ENCODE measurements at places on chromosomes 16 and 17. TPM values are rescaled to one million over a fixed set of nuclear protein-coding genes. Genes with fewer than 3 reads are reported as not detected.

DNA sequence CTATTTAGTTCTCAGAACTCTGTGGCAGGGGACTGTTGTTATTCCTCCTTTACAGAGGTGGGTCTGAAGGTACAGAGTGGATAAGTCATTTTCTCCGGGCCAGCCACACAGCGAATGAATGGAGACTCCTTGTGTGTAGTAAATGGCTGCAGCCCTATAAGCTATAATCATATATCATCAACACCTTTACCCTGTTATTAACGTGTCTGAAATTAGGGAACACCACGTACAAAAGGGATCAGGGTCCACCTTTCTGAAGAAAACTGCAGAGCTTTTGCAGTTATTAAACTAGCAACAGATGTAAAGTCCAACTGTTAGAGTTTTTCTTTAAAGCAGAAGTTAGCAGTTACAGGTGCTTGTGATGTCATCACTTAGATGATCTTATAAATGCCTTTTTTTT lies 696.7 kb downstream of the MAF start:
- DNase-seq = no peak

DNA sequence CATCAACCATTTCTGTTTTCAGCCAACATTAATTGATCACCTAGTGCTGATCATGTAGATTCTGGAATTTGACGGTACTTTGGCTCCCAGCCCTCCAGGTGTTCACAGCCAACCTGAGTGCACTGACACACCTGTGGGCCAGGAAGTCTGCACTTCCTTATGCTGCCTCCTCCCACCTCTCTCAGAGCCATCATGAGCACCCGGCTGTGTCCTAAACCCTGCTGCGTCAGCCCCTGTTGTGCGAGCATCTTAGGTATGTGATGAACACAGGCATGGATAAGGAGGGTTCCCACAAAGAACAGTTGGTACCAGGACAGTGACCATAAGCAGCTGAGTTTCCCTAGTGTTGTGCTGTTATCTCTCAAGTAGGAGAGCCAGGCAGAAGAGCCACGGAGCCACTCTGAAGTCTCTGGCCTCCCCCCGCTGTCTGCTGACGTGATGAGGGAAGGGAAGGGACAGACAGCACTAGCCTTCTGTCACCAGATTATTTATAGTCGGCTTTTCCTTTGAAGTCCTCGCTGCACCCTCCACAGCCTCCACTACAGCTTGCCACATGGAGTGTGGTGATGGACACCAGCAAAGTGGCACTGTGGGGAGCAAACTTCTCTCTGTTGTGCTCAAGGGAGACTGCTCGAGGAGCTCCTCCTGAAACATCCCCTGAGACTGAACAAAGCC lies 162.8 kb upstream of the ANKFN1 start:
- DNase-seq = no peak

The FBXW10 gene
- not detected for total RNA-seq

The RAB37 gene
- not detected for total RNA-seq

The RGS11 gene
- not detected for total RNA-seq

DNA sequence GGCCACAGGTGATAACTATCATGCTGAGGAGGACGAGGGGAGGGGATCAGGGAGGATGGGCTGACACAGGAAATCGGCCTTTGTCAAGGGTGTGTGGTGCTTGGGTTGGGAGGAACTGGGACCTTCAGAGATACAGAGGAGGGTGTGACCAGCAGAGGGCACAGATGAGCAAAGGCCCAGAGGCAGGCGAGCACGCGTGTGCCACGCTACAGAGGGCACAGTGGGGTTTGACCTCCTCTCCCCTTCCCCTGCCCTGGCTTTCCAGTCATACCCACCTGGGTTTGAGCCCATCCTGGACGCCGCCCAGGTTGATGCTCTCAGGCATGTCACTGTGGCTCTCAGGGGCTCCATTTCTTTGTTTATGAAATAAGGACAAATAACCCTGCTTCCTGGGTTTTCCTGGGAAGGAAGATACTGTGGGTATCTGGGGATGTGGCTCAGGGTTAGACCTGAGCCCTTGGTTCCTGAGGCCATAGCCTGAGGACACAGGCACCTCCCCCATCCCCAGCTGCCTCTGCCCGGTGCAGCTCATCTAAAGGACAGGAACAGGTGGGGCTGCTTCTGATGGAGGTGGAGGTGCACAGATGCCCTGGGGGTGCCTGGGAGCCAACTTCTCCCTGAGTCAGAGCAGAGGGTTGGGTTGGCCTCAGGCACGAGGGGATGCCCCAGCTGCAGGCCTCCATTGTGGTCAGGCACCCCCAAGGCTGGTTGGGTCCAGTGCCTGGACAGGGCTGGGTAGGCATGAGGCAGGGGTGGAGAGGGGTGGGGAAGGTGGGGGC lies 51.8 kb downstream of the BEAN1 start:
- peak; percentile 58 for DNase-seq

DNA sequence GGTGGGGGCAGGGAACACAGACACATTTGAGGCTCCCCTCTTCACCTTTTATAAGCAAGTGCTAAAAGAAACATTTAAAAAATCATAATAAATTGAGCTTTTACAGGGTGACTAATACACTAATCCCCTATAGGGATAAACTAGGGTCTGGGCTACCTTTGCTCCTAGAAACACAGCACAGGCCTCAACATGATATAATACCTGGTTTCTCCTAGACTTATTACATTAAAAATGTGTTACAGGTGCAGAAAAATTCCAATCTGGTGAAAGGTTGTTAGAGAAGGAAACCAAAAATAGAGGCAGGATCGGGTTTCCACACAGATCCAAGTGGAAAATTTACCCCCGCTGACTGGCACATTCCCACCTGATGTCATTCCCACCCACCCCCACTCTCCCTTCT lies 124.7 kb upstream of the NOG start:
- DNase-seq = no peak

- no peak for DNase-seq
These were observed 16.5 kb downstream of the KATNIP start for GRCh38 chr16:27566417-27566816.

DNA sequence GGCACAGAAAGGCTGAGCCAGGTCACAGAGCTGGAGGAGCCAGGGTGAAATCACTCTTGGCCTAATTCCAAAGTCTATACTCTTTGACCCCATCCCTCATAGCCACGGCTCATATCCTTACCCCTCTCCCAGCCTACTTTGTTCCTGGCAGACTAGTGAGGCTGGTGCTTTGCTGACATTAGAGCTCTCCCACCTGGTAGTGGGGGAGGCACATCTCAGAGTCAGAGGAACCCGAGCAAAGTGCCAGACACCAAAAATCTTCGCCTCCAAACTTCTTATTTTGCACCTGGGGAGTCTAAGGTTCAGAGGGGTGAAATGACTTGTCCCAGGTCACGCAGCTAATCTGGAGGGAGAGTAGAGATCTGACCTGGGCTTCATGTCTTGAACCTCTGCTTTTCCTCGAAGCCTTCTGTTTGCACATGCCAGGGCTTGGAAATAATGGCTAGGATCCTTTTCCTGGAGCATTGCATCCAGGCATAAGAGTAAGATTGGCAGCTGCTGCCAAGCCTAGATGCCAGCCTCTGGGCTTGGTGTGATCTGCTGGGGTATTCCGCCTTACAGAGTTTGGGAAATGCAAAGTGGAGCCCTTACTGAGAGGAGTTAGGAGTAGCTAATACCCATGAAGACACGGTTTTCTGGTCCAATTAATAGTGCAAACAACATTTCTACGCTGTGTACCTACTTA lies 126.9 kb downstream of the SPACA3 start:
- DNase-seq = no peak

GRCh38 chr17:72236980-72237633 lies 116.3 kb downstream of the SOX9 start:
- no peak for DNase-seq

The OSBPL7 gene
- 11.4 TPM for total RNA-seq

DNA sequence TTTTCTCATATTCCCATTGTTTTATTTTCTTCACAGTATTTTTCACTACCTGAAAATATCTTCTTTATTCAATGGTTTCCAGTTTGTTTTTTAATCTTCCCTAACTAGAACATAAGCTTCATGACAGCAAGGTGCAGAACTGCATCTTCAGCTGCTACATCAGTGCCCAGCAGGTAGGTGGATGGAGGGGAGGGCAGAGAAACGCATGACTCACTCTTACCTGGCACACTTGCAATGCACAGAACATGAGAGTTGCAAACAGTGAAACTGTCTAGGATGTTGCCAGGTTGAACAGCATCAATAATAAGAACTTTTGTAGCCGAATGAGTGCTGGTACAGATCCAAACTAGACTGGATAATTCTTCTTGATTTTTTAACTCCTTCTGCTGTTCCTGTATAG lies 127.1 kb downstream of the SPAG9 start:
- DNase-seq = no peak

GRCh38 chr17:28643983-28644786 lies 773 bp downstream of the BLTP2 start:
- peak; percentile 47 for DNase-seq

- DNase-seq = no peak
These were observed 297 bp downstream of the TBC1D10B start for GRCh38 chr16:30369938-30370455.

The KRTAP17-1 gene
- not detected for total RNA-seq

The SDR42E2 gene
- not detected for total RNA-seq

- DNase-seq = no peak
These were observed 220.0 kb upstream of the CHMP6 start for GRCh38 chr17:80771612-80772005.

GRCh38 chr17:27241346-27241946 lies 52.5 kb upstream of the WSB1 start:
- peak; percentile 82 for DNase-seq

The CD79B gene
- total RNA-seq = not detected

GRCh38 chr17:52410781-52411180 lies 252.3 kb upstream of the CA10 start:
- no peak for DNase-seq

All from MG63 (cell line).